ENCODE measurements at places on chromosomes 6 and 20. TPM values are rescaled to one million over a fixed set of nuclear protein-coding genes. Genes with fewer than 3 reads are reported as not detected.

Gene MYB
- 2.4 TPM for polyA plus RNA-seq

Gene SPO11
- polyA plus RNA-seq, result not detected

Gene TREML2
- 0.70 TPM for polyA plus RNA-seq

Gene PBOV1
- not detected for polyA plus RNA-seq

Measured in naive thymus-derived CD8-positive, alpha-beta T cell (primary cell).